ENCODE measurements at places on chromosomes 13 and 19. TPM values are rescaled to one million over a fixed set of nuclear protein-coding genes. Genes with fewer than 3 reads are reported as not detected.

DNA sequence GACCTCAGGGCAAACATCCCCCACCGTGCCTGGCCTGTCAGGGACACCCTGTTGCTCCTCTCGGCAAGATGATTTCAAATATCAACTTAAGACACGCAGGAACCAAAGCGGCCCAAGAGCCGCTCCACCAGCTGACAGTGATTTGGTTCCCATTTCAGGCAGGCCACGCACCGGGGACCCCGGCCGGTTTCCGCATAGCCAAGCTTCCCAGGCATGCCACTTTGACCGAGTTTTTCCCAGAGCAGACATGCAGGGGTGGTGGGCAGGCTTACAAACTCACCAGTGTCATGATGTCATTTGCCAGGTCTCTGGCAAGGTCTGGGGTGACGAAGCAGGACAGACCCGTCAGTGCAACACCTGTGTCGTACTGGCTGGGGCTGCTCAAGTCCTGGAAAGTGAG is 19.2 kb downstream of the AP3D1 start:
- H3K27ac ChIP-seq, result peak overlapping the region; percentile 63
- DNase-seq, result no peak
- H3K4me1 ChIP-seq, result no peaks in the 10 kb centered on the region

DNA sequence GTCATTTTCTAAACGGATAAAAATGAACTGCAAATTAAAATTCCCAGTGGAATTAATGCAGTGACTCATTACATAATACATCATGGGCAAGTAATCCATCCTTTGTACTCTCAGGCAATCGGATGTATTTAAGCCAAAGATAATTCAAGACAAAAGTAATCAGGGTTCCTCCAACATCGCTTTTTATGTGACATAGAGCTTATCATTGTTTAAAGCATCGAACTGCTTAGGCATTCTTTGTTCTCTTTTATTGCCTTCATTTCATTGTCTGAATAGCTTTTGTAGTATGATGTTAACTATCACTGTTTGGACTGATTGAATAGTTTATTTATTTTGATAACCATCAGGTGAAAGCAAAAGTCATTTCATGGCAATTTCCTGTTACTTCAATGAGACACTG is 209.4 kb downstream of the ITGBL1 start:
- no peak overlapping the region for H3K4me3 ChIP-seq
- H3K27ac ChIP-seq, result no peak overlapping the region
- H3K27me3 ChIP-seq, result no peaks in the 10 kb centered on the region

DNA sequence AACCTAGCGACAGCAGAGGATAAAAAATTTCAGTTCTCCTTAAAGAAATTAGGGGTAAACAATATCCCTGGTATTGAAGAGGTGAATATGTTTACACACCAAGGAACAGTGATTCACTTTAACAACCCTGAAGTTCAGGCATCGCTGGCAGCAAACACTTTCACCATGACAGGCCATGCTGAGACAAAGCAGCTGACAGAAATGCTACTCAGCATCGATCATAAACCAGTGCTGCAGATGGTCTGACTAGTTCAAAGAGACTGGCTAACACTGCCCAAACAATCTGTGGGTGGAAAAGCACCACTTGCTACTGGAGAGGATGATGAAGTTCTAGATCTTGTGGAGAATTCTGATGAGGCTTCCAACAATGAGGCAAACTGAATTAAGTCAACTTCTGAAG is 19.9 kb upstream of the ACOD1 start:
- H3K27me3 ChIP-seq, result no peaks in the 10 kb centered on the region
- peaks cover 6% of the 10 kb centered on the region for H3K4me1 ChIP-seq
- no peak overlapping the region for H3K4me3 ChIP-seq
- DNase-seq, result no peak
- peaks cover 5% of the 10 kb centered on the region for H3K36me3 ChIP-seq
- H3K27ac ChIP-seq, result no peak overlapping the region

DNA sequence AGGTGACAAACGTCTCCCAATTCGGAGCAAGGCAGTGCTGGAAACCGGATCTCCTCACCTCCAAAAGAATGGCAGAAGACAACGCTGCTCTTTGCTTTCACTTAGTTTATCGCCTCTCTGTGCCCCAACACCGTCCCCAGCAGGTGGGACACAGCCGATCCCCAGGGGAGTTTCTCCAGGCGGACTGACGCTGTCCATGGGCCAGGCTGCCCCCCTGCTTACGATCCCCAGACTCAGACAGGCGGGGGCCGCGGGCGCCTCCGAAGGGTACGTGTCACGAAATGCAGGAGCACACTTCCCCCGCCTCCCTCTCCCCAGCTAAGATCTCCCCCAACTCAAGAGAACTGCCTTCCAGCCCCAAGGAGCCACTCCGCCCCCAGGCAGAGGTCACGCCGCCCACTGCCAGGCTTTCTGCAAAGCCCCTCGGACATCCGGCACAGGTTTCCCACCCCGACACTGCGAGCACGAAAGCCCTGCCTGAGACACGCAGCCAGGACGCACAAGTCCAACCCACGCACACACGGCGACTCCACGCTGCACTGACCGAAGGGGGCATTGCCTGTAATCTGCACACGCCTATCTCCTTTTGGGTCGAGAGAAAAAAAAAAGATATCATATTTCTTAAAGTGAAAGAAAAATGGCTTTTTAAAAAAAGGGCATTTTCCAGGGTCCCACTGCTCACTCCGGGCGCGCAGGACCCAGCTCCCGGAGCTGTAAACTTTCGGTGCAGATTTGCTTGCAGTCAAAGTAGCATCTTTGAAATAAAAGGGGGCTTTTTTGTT is 2.0 kb downstream of the SPRY2 start:
- no peaks in the 10 kb centered on the region for H3K27me3 ChIP-seq
- peaks cover 34% of the 10 kb centered on the region for H3K4me1 ChIP-seq
- H3K36me3 ChIP-seq, result peaks cover 43% of the 10 kb centered on the region
- H3K4me3 ChIP-seq, result no peak overlapping the region
- peak; percentile 62 for DNase-seq
- H3K27ac ChIP-seq, result no peak overlapping the region

DNA sequence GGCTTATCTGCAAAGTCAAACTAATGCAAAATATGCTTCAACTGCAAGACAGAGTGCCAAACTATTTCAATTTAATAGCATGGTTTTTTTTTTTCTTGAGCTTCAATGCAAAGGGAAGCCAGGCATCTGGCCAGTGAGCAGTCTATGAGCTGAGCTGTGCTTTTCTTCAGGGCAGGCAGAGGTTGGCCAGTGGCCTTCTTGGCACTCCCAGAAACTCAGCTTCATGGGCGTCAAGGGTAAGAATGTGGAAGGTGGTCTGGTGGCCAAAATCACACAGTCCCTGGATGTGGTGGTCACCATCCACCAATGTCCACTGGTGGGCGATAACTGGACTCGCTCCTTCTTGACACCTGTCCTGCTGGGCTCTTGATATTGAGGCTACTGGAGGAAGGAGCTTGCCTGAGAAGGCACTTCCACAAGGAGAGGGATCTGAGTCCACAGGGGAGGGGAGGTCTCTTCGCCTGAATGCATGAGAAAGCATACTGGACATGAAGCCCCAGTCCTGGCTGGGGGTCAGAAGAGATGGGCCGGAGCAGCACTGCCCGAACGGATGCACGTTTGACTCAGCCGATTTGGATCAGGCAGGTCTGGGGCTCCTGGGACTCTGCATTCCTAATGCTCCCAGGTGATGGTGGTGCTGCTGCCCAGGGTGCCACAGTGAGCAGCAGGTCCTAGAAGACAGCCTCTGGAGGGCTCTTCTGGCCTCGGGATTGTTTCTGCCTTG is 17.1 kb downstream of the COL4A2 start:
- H3K27me3 ChIP-seq, result no peaks in the 10 kb centered on the region
- peaks cover 6% of the 10 kb centered on the region for H3K36me3 ChIP-seq
- no peak for DNase-seq
- no peak overlapping the region for H3K4me3 ChIP-seq
- peaks cover 25% of the 10 kb centered on the region for H3K4me1 ChIP-seq
- H3K27ac ChIP-seq, result no peak overlapping the region

CCDC8 gene
- total RNA-seq, result not detected

ZNF880 gene
- total RNA-seq, result 6.9 TPM
